ENCODE measurements at places on chromosomes 3 and 15.

GRCh38 chr3:51354731-51355615 is 30.1 kb upstream of the MANF start:
- DNase-seq: no peak

GRCh38 chr3:146375219-146375618 is 94.1 kb downstream of the PLSCR2 start:
- DNase-seq: no peak

DNA sequence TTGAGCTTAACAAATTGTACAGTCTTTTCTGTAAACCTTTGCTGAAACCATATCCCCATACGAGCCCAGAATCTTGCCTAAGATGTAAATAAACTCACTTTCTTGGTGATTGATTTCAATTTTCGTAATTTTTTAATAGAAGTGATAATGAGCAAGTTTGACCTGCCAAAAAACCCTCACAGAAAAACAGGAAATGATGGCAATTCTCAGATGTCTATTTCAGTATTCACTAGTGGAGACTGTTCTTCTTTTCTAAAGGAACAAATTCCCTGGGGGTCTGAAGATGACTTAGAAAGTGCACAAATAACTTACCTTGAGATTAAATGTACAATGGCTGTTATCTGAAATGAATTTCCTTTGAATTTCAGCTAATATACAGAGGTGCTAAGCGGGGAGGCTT is 116.5 kb upstream of the CMC1 start:
- DNase-seq: no peak

- DNase-seq: peak; percentile 72
Measured at GRCh38 chr15:66293419-66294156, at the start of gene DIS3L. DIS3L (plus strand) TSS chr15:66293568; CDS start chr15:66293597, 29 bp downstream.

- DNase-seq: no peak
Measured at GRCh38 chr15:44719293-44719999, 8.1 kb downstream of the B2M start.

DNA sequence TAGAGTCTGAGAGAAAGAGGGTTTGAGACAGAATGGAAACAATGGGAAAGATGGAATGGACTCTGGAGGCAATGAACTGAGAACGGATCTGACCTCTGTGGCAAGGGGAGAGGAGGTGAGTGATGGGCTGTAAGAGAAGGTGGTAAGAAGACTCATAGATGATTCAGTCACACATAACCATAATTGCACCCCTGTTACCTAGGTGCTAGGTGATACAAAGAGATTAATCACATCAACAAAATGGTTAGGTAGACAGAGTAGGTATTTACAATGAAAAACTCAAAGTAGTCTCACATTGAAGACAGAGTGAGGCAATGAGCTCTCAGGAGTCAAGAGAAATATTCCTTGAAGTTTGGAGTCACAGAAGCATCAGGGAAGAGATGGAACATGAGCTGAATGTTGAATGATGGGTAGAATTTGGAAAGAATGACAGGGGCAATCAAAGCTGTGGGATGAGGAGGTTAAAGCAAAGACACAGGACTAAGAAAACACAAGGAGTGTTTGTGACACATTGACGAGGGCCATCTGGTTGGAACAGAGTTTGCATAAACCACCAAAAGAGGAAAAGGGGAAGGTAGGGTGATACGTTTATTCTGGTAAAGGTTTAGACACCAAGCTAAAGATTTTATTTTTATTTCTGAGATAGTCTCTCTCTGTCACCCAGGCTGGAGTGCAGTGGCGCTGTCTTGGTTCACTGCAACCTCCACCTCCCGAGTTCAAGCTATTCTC is 32.7 kb downstream of the MME start:
- DNase-seq: no peak

GRCh38 chr3:133401374-133402135 is 1.7 kb downstream of the BFSP2 start:
- peak; percentile 40 for DNase-seq
